Temporal lobe (tissue), 4 donors: ENCODE measurements at places on chromosomes 11 and 22. TPM values are rescaled to one million over a fixed set of nuclear protein-coding genes. Genes with fewer than 3 reads are reported as not detected.

CYB561A3 gene
- 4.2 TPM for total RNA-seq

CDC45 gene
- 0.49 TPM for total RNA-seq

F2 gene
- total RNA-seq = not detected

OR52I1 gene
- total RNA-seq = not detected

ASPHD2 gene
- 9.3 TPM for total RNA-seq

SYCE3 gene
- not detected for total RNA-seq

FCHSD2 gene
- total RNA-seq = 42.8 TPM

VWCE gene
- total RNA-seq = 1.5 TPM

MAFF gene
- total RNA-seq = 2.0 TPM

SLCO2B1 gene
- total RNA-seq = 10.3 TPM

A4GALT gene
- total RNA-seq = 0.49 TPM

P2RX6 gene
- 0.49 TPM for total RNA-seq

GAB4 gene
- total RNA-seq = not detected

PAX6 gene
- 17.0 TPM for total RNA-seq
